ENCODE measurements at places on chromosomes 11 and 22. TPM values are rescaled to one million over a fixed set of nuclear protein-coding genes. Genes with fewer than 3 reads are reported as not detected.

SPDYC gene
- not detected for total RNA-seq

TRIM22 gene
- total RNA-seq: 32.7 TPM

DLG2 gene
- 10.1 TPM for total RNA-seq

DNA sequence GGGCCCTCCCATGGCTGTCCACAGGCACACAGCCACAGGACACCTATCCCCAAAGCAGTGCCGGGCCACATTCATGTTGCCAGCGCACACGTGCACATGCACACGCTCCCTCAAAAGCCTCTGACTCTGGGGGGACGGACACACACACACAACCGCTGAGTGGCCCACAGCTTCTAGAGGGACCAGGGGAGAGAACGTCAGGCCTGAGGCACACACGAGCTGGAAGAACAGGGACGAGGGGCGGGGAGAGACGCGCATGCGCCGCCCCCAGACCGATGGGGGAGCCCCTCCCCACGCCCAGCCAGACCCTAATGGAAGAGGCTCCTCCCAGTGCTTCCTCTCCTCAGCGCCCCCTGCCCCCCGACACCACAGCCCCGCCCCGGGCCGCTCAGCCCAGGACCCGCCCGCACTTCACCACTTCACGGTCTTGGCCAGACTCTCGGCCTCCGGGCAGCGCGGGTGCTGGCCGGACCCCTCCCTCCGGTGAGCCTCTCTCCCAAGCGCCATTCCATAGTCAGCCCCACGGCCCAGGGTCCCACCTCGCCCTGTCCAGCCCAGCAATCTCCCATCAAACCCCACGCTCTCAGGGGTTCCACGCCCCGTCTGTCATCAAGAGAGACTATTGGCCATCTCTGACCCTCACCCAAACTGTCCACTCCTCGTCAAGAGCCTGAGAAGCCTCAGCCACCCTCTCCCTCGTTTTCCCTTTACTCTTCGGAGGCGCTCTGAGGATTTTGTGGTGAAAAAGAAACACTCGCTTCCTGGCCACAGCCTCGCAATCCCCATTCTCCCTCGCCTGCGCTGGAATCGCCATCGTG lies 11.7 kb downstream of the NRXN2 start:
- no peak for DNase-seq

Measured in vagina (tissue), 2 donors.